ENCODE measurements at places on chromosomes 6 and 20.

DNA sequence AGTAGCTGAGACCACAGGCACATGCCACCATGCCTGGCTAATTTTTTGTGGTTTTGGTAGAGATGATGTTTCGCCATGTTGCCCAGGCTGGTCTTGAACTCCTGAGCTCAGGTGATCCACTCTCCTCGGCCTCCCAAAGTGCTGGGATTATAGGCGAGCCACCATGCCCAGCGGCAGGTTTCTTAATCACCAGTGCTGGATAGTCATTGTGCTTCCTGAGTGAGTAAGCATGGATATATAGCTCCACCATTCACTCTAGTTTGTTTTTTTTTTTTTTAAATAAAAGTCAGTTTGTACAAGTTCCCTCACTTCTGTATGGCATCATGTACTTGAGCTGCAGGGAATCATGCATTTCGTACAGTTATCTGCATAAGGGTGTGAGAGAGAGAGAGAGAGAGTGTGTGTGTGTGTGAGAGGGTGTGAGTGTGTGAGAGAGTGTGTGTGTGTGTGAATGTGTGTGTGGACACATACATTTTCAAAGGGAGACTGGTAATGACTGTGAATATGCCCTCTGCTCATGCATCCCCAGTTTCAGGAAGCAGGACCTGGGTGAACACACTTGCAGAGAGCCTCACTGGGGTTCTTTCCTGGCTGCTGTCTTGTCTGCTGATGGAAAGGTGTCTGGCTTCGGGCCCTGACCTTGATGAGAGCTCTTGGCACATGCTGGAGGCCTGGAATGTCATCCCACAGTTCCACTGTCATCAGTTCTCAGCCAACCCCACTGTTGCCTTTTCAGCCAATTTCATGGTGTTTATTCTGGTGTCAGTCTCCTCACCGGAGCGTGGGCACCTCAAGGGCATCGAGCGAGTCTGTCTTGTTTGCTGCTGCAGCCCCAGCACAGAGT is 65.0 kb upstream of the XRN2 start:
- DNase-seq, result no peak

GRCh38 chr6:45351076-45351475 is 22.9 kb downstream of the RUNX2 start:
- DNase-seq, result no peak

DNA sequence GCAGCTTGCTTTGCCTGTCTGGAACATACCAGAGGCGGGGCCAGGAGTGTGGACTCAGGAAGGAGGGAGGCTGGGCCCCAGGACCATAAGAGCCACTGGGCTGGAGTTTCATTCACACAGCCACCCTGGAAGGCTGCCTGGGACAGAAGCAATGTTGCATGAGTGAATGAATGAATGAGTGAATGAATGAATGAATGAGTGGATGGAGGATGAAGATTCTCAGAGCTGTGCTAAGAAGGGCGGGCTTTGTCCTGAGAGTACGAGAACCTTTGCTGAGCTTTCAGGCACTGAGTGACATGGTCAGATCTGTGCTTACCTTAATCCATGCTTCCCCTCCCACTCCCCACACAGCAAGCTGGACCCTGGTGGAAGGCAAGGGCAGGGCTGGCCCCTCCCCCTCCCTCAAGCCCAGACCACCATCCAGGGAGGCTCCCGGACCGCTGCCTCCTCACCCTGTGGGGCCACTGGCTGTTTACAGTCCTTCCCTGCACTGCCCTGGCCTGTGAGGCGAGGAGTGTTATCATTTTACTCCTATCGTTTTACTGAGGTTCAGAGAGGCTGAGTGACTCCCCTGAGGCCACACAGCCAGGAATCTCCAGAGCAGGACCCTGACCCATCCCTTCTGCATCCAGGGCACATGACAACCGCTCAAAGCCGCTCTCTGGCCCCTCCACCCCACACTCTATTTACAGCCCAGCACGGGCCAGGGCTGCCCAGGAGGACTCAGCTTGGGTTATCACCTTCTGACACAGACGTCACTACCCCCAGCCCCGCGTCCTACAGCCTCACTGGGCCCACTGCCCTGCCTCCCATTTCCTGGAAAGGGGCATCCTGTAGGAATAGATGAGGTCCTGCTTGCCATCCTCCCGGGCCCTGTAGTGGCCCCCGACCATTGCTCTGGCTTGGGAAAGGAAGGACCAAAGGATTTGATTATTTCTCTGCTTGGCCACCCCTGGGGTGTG is 269.7 kb downstream of the TAF4 start:
- no peak for DNase-seq

DNA sequence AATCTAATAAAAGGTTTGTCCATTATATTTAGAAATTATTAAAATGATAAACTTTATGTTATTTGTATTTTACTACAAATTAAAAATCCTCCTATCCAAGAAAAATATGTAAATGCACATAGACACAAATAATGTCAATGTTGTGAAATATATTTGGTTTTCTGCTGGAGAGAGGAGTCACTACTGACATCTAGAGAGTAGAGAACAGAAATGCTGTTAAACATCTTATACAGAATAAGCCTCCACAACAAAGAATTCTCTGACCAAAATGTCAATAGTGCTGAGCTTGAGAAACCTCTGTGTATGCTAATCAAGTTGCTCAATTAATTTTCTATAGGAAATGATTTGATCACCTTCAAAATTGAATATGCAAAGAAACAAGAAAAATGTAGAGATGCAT is 12.4 kb downstream of the HTR1B start:
- DNase-seq, result peak; percentile 43

GRCh38 chr20:11197851-11198250 is 524.1 kb upstream of the JAG1 start:
- no peak for DNase-seq

GRCh38 chr20:2978519-2978918 is 64.9 kb upstream of the GNRH2 start:
- DNase-seq, result no peak

DNA sequence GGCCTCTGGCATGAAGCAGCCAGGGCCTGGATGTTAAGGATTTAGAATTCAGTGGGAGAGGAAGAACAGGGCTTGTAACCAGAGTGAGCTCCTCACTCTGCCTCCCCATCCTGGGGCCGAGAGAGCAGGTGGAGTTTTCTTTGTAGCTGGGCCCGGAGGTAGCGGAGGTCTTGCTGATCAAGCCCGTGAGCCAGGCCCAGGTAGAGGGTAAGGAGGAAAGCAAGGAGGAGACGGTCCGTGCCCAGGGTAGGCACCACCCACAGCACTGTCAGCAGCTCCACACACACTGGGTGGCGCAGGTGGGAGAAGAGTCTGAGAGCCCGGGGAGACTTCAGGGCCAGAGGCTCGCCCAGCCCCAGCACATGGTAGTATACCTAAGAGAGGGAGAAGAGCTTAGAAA is 2.1 kb upstream of the PPP1R18 start:
- no peak for DNase-seq

DNA sequence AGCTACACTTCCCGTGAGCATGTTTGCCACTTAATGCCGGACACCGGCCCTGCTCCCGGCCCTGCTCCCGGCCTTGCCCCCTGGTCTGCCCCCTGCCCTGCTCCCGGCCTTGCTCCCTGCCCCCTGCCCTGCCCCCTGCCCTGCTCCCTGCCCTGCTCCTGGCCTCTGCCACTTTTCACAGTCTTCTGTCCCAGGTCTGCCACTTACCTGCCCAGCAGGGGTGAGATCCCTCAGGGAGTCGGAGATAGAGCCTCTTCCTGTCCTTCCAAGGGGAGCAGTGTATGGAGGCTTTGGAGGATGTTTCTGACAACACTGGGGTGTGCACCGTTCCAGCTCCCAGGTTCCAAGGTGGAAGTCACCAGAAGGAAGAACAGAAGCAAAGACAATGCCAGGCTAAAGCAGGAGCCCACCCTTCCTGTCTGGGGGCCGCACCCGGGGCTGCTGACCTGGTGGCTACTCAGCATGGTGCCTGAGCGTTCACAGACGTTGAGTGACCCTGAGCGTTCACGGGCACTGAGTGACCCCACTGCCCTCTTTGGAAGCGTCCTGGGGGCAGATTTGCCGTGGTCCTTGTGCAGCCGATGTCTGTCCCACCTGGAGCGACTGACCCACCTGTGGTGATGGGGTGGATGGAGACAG is 199.8 kb downstream of the DLL1 start:
- no peak for DNase-seq

- no peak for DNase-seq
Measured at GRCh38 chr20:41148942-41149341, 11.6 kb downstream of the PLCG1 start.

- no peak for DNase-seq
Measured at GRCh38 chr6:126069449-126069848, 83.1 kb downstream of the TRMT11 start.

- no peak for DNase-seq
Measured at GRCh38 chr6:53813801-53814200, 19.0 kb downstream of the LRRC1 start.

DNA sequence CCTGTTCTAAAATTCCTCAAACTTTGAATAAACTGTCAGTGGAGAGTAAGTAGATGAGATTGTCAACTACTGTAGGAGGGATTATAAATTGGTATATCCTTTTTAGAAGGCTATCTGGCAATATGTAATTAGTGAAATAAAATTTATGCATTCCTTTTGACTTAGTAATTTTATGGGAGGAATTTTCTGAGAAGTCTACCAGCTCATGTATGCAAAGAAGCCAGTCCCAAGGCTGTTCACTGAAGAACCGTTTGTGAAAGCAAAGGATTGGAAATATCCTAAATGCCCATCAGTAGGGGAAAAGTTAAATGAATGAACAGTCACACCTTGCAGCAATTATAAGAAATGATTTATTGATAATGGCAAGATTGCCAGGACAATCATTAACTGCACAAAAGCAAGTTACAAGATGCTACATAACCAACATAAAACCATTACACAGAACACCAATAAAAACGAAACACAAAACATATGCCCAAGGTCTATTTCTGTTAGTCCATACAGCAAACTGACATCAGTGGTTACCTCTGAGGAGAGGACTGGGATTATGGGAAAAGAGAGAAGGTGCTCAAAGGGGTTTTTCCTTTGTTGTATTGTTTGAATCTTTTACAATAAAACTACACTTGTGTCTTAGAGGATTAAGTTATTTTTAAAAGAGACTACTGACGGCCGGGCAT is 4.6 kb upstream of the DSTN start:
- peak; percentile 45 for DNase-seq
